ENCODE measurements at places on chromosomes 1 and 21.

DNA sequence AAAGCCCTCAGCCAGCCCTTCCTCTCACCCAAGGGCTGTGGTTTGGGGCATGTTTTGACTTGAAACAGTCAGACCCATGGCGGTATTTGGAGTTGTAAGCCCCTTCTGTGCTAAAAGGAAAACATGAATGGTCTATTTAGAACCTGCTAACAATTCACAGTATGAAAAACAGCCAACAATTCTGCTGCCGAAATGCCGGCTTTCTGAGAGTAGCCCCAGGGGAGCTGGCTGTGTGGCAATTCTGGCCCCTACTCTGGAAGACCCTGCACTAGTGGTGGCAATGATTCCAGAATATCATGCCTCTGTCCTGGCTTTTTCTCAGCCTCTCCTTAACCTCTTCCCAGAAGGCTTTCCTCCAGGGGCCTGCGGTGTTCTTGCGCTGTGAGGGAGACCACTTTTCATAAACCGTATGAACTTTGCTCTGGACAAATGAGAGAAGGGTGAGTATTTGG, 118.7 kb downstream of the EDEM3 start:
- DNase-seq, result no peak

GRCh38 chr1:172515927-172516326, 17.0 kb upstream of the SUCO start:
- no peak for DNase-seq

- no peak for DNase-seq
Measured at GRCh38 chr1:183165456-183165855, 20.6 kb upstream of the LAMC2 start.

DNA sequence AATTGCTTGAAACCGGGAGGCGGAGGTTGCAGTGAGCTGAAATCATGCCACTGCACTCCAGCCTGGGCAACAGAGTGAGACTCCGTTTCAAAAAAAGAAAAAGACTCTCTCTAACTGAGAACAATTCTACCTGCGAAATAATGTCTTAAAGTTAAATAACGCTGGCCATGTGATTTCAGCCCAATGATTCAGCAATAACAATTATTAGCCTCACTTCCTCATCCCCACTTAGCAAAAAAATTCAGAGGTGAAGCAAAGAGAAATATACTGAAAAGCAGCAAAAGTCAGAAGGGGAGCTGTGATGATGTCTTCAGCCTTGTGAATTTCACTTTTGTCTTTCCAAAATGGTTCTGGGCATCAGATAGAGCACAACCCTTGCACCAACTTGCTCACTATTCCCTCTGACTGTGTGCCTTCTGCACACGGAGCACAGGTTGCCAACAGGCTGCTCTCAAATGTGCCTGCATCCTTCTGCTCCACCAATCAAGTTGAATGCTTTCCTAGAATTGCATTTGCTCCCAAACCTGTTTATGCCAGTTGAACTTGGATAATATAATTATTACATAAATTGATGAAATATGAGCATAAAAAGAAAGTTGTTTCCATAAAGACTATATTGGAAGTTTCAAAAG, 79.8 kb upstream of the IPO9 start:
- no peak for DNase-seq

- no peak for DNase-seq
Measured at GRCh38 chr21:27631471-27631870, 664.6 kb upstream of the ADAMTS5 start.
